Mammary microvascular endothelial cell (primary cell): ENCODE measurements at places on chromosomes 2 and 18. TPM values are rescaled to one million over a fixed set of nuclear protein-coding genes. Genes with fewer than 3 reads are reported as not detected.

Gene TCF7L1
- total RNA-seq, result 2.7 and 2.8 TPM in 2 replicates

Gene FBXO36
- 2.3 and 2.6 TPM in 2 replicates for total RNA-seq

Gene RAB1A
- total RNA-seq, result 87.1 and 90.4 TPM in 2 replicates

Gene DOK6
- total RNA-seq, result under 0.01 TPM in 1 of 2 replicates, not detected in the other

Gene MTA3
- total RNA-seq, result 13.0 and 14.9 TPM in 2 replicates

Gene KIAA2012
- total RNA-seq, result not detected in 2 replicates

Gene POTEI
- 0.05 and 0.07 TPM in 2 replicates for total RNA-seq

Gene BOLL
- not detected in 2 replicates for total RNA-seq

Gene SCN7A
- not detected in 2 replicates for total RNA-seq

Gene CSRNP3
- total RNA-seq, result under 0.01 and 0.05 TPM in 2 replicates

Gene NOSTRIN
- 11.0 and 14.2 TPM in 2 replicates for total RNA-seq

Gene KATNAL2
- total RNA-seq, result 0.54 and 2.2 TPM in 2 replicates

Gene OXER1
- not detected in 2 replicates for total RNA-seq
